ENCODE measurements at places on chromosomes 1 and 21.

DNA sequence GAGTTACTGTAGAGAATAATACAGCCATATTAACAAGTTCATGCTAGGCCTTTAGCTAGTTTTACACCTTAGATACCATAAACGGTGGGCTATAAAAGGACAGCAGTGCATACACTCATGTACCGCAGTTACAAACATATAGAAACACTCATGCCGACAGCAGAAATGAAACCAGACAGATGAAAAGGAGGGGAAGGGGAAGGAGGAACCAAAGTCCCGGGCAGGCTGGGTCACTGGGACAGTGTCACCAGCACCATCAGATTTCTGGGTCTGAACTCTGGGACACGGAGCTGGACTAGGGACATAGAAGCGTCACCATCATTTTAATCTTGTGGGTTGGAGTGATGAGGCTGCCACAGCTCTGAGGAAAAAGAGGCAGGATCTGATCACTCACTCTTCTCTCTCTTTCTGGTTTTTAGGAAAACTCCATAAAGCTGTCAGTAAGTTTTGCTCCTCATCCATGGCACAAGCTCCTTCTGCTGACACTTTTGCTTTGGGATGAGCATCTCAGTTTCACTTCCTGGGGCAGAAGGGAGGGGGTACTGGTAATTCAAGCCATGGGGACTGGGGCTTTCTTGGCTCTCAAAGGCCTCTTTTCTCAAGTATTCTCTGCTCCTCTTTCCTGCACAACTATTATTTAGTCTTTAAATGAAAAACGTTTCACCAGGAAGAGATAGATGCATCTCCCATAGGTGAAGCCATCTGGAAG, 7.8 kb upstream of the ZNF691 start:
- DNase-seq = no peak

GRCh38 chr1:156833603-156834002, 17.0 kb upstream of the SH2D2A start:
- DNase-seq = no peak

GRCh38 chr1:202281316-202282024, 60.3 kb downstream of the UBE2T start:
- DNase-seq = no peak

GRCh38 chr21:32184485-32184884, 94.4 kb downstream of the MIS18A start:
- DNase-seq = peak; percentile 50

DNA sequence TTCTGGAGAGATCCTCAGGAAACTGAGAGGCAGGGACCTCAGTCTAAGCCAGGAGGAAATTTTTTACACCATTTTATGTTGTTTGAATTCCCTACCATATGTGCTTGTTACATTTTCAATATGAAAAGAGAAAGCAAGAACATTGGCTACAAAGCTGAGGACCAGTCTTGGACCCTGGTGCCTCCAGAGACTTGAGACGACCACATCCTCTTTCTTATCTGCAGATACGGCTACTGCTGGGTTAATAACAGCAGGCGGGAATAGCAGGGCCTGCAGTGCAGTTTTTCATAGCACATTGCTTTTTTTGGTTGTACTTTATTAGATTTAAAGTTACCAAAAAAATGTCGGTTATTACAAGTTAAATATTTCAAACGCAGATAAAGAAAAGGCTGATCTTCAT, 3.9 kb downstream of the KDM4A start:
- no peak for DNase-seq

GRCh38 chr1:159009704-159010361, at the start of gene IFI16:
Gene IFI16, plus strand, starts transcription at chr1:159009907. Its CDS starts 4,774 bp downstream, at chr1:159014681.
- DNase-seq = no peak

DNA sequence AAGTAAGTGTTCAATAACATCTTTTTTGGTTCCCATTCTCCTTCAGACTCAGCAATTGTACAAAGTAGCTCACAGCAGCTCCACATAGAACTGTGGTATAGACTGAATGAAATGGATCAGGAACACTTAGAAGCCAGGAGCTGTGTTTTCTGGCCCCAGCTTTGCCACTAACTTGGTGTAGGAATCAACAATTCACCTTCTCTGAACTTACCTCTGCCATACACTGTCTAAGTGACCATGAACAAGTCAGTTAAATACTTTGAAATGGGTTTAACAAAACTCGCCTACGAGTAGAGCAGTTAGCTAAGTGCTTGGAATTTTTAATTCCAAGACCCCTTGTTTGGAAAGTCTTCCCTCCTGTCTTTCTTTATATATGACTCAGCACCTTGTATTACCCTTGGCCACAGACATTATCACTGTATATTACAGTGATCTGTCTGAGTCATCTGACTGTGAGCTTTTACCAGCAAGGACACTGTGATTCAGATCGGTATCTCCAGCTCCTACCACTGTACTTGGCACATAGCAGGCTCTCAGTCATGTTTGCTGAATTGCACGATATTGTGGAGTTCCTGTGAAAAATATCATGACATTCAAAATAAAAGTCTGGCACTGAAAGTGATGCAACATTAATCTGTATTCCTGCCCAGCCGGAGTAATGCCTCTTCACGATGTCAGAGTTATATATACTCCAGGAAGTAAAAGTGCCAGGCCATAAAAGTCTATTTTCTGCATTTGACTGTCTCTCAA, 101.7 kb upstream of the BEND5 start:
- DNase-seq = no peak

DNA sequence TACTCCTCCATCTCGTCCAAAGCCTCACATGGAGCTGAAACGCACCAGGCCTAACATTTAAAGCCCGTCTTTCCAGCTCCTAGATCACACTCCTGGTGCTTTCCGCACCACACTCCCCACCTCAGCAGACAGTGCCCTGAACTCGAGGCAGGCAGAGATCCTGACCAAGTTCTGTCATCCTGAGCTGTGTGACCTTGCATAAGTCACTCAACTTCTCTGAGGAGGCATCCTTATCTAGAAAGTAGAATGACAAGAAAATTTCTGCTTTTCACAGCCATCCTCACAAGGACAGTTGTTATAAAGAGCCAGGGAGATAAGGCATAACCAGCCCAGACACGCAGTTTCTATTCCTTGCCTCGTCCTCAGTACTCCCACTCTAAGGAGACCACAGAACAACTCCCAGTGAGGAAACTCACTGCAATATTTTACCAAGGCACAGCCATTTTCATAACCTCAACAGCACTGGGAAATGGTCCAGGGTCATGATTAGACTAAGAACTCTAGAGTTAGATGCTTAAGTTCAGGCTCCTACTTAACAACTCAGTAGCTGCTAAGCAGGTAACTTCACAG, 3.1 kb downstream of the LRP8 start:
- DNase-seq = no peak

GRCh38 chr1:114690148-114690547, 5.2 kb downstream of the AMPD1 start:
- no peak for DNase-seq

DNA sequence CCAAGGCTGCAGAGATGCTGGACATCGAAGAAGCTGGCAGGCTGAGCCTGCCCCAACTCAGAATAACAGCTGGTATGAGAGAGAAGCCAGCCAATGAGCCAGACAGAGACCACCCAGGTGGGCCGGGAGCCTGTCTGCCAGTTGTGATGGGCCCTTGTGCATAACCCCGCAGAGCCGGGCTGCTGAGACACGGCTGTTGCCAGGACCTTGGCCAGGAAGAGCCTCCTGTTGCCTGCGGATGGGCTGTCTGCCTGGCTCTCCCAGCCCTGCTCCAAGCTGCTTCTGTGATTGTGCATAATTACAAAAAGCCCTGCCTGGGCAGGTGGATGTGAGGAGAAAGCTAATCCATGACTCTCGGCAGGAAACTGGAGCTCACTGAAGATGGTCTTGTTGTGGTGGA, 126.5 kb downstream of the CAPN8 start:
- DNase-seq = no peak

- DNase-seq = no peak
Observed at GRCh38 chr1:82287556-82287955, 486.8 kb downstream of the ADGRL2 start.

GRCh38 chr1:180028864-180029263, 74.3 kb downstream of the CEP350 start:
- DNase-seq = no peak

DNA sequence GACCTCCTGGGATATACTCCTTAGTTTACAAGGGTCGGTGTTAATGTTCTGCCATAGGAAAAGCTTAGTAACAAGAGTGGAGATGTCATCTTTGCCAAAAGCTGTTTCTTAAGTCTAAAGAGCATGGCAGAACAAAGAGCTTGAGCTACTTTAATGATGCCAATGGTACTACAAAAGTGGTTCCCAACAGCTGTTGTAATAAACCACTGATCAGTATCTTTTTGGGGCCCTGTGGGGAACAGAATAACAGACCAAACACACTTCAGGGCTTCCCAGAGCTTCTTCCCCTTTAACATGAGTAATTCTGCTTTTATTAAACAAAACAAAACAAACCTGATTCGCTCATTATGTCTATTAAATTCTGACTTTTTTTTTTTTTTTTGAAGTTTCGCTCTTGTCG, 116.3 kb downstream of the NCAM2 start:
- DNase-seq = no peak

GRCh38 chr1:188462837-188463236, 1634.1 kb downstream of the PLA2G4A start:
- no peak for DNase-seq

GRCh38 chr1:180646093-180646492, 14.3 kb downstream of the XPR1 start:
- DNase-seq = no peak

DNA sequence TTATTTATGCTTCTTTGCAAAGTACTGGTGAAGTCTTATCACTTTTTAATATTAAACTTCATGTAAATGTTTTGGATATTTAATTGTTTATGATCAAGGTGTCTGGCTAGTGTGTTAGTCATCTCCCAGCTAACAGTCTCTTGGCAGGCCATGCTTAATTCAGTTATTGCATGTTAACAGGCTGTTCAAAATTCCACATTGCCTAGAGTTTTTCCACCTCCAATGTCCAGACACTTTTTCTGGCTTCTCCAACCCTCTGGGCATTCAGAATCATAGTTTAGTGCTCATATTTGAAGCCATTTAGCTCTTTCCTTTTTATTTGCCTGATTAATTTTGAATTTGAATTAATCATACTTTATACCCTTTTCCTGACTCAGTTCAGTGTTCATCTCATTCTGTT, 69.2 kb downstream of the OLFML2B start:
- no peak for DNase-seq

DNA sequence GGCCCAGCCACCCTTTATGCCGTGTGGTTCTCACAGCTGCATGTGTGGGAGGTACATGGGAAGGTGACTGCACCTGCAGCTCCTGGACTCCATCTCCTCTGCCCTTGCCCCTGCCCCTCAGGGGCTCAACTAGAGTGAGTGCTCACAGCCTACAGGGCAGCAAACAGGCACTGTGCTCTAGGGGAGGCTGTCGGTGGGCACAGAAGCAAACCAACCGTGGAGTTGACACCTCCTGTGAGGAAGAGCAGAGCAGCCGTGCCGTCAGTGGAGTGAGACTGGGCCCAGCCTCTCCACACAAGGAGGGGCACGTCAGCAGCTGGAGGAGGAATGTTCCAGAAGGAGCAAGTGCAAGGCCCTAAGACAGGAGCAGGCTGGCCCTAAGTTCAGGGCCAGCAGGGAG, 32.7 kb downstream of the BMP8A start:
- no peak for DNase-seq

DNA sequence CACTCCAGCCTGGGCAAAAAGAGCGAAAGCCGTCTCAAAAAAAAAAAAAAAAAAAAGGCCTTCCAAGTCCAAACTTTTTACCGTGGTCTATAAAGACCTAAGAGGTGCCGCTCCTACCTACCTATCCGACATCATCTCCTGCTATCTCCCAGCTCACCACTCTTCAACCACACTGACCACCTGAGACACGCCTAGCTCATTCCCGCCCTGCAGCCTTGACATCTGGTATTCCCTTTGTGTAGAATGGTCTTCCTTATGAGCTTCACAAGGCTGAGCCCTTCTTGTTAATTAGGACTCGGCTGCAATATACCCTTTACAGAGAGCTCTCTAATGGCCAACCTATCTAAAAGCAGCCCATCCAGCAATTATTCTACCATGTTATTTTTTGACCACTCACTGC, 680 bp downstream of the MAGOH start:
- DNase-seq = no peak

- no peak for DNase-seq
Observed at GRCh38 chr1:20987831-20988825, 188.6 kb downstream of the EIF4G3 start.

GRCh38 chr1:27414091-27414490, 21.7 kb downstream of the GPR3 start:
- DNase-seq = no peak

GRCh38 chr1:27142464-27142863, 12.5 kb downstream of the SLC9A1 start:
- no peak for DNase-seq

DNA sequence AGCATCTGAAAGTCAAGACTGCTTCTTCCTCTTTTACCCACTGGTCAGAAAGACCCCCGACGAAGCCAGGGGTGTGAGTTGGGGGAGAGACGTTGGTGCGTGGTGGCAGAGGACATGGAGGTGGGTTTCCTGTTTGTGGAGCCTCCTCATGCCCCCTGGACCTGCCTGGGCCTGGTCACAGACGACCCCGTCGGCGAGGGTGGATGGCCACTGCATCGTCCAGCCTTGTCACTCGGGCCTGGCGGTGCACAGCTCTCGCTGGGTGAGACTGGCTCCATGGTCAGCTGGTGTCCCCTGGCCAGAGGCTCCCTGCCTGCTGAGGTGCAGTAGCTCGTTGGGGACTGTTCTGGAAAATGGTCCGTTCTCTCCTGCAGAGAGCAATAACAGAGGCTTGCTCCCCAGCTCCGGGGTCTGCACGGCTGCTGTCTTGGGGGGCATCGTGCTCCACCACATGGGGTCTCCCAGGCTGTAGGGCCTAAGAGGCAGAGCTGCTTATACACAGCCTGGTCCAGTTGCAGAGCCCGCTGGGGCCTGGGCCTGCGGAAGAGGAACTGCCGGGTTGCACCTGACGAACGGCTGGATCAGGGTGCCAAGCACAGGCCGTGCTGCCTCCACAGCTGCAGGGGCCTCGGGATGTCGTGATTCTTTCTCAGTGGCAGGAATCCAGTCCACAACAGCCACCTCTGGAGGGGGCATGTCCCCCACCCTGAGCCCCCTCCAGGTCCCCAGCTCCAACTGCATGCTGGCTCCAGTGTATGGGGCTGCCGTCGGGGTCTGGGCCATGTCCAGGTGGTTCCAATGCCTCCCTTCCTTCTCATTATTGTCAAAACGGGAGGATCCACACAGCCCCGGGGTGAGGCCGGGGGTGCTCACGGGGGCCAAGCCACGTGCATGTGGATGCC, 18.0 kb upstream of the ACTRT2 start:
- DNase-seq = no peak

DNA sequence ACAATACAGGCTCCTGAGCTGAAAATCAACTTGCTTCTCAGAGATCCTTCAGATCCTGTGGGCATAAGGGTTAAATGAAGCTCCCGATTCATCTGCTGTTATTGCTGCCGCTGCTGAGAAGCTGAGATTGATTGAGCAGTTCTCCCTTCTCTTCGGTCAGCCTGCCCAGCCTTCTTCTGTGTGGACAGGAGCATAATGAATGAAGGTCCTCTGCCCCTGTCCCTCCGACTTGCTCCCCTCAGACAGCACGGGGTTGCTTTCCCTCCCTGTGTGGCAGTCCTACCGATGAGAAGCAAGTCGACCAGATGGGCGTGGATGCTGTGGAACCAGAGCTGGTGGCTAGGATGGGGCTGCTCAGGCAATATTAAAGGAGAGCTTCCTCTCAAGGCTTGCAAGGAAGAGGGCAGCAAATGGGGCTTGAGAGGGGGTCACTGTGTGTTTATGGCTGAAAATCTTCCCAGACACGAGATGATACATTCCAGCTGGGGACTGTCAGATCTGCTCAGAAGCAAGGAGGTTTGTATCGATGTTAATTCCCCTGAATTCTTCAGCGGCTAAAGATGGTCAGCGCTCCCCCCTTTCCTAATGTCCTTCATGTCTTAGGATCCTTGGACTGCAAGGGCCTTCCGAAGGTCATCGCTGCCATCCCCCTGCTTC, 63.9 kb upstream of the GOLT1A start:
- no peak for DNase-seq
